CD4-positive, alpha-beta T cell treated with Interferon gamma for 1 hour (primary cell): ENCODE measurements at places on chromosomes 1 and 21.

- DNase-seq: no peak
These were observed 162.8 kb upstream of the IVNS1ABP start for GRCh38 chr1:185479796-185480195.

GRCh38 chr1:173097001-173097400 lies 46.3 kb upstream of the TNFSF18 start:
- no peak for DNase-seq

- DNase-seq: no peak
These were observed 843.2 kb downstream of the AMY1C start for GRCh38 chr1:104592926-104593325.

DNA sequence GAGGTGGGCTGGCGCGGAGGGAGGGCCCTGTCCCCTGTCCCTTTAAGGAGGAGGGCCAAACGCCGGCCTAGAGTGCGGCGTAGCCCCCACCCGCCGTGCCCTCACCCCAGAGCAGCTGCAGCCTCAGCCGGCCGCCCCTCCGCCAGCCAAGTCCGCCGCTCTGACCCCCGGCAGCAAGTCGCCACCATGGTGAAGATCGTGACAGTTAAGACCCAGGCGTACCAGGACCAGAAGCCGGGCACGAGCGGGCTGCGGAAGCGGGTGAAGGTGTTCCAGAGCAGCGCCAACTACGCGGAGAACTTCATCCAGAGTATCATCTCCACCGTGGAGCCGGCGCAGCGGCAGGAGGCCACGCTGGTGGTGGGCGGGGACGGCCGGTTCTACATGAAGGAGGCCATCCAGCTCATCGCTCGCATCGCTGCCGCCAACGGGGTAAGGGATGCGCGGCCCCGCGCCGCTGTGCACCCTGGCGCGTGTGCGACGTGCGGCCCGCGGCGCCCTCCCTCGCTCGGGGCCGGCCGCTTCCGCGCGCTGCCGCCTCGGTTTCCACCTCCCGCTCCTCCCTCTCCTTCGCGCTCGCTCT lies at the start of gene PGM1:
Gene PGM1, plus strand, starts transcription at position 109 of the 583 bp plus-strand sequence. Its CDS starts 78 bp downstream, at position 187.
- peak; percentile 70 for DNase-seq

DNA sequence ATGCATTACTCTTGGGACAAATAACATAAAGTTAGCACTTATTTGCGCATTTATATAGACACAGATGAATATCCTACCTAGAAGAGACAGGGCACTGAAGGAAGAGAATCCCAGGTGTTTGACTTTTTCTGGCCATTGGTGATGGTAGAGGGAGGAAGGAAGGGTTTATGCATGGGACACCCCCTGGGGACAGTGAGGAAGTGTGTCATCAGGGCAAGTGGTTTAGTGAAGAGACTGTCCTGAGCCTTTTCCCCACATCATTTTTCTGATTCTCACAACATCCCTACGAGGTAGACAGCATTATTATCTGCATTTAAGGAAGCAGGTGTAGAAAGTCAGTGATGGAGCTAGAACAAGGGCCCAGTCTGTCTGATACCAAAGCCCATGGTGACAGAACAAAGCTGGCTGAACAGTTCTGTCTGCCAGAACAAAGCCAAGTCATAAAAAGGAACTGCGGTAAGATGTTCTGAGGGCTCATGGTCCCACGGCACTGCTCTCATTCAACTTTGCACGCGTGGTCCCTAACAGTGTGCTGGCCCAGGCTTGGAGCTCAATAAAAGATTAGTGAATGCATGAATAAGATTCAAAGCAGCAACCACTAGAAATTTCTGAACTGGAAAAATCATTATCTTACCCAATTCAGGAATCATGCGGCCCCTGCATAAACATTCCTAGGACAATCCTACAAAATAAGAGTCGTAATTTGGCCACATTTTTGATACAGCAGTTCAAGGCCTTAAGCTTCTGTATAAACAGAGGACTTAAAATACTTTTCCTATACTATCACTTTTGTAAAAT lies 12.2 kb upstream of the CDC42BPA start:
- no peak for DNase-seq

DNA sequence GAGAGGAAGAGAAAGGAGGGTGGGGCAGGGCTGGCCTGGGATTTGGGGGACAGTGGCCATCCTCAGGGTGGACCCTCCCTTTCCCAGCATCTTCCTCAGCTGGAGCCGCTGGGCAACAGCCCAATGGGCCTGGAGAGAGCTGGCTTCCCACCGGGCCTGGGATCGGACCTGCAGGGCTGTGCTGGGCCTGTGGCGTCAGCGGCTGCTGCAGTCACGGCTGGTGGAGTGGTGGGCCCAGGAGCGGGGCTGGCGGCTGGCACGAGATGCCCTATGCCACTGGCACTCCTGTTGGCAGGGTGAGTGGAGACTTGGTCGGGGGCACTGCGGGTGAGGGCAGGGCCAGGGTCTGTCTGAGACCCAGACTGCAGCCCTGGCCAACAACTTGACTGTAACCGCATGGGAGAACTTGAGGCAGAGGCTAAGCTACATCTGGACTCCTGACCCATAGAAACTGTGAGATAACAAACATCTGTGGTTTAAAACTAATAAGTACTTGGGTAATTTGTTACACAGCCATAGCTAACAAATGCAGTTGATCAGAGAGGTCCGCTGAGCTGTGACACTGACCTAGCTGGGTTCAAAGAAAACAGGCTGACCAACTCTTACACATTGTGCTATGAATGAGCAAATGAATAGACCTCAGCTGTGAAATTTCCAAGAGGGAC lies 17.9 kb downstream of the C1orf167 start:
- DNase-seq: no peak

- no peak for DNase-seq
These were observed 476.3 kb upstream of the RUNX1 start for GRCh38 chr21:35525443-35525842.

DNA sequence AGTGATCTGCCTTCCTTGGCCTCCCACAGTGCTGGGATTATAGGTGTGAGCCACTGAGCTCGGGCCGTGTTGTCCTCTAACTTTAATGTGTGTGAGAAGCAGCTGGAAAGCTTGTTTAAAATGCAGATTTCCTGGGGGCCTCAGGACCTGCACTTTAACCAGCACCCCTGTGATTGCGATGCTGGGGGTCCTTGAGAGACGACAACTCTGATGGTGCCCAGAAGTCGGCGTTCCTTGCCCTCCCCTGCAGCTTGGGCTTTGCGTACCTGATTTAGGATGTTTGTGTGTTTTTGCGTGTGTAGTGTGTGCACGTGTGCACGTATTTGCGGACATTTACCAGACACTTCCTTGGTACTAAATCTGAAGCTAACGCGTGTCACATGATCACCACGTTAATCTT lies 10.9 kb downstream of the IFNGR2 start:
- DNase-seq: no peak

DNA sequence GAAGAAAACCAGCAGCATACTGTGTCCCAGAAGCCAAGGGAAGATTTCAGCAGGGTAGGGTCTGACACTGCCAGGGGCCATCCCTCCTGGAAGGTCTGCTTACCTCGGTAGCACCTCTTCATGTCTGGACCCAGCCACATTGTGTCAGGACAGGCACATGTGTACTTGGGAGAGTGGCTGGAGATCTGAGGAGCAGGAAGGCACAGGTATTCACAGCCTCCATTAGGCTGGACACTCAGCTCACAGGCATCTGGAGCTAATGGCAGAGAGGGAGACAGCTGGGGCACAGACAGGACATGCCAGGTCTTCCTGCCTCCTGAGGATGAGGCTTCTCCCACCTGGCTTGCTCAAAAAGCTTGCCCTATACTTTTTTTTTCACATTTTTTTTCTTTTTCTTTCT lies 19.9 kb upstream of the MAGOH start:
- DNase-seq: no peak
